ENCODE measurements at places on chromosomes 3 and 15. TPM values are rescaled to one million over a fixed set of nuclear protein-coding genes. Genes with fewer than 3 reads are reported as not detected.

DNA sequence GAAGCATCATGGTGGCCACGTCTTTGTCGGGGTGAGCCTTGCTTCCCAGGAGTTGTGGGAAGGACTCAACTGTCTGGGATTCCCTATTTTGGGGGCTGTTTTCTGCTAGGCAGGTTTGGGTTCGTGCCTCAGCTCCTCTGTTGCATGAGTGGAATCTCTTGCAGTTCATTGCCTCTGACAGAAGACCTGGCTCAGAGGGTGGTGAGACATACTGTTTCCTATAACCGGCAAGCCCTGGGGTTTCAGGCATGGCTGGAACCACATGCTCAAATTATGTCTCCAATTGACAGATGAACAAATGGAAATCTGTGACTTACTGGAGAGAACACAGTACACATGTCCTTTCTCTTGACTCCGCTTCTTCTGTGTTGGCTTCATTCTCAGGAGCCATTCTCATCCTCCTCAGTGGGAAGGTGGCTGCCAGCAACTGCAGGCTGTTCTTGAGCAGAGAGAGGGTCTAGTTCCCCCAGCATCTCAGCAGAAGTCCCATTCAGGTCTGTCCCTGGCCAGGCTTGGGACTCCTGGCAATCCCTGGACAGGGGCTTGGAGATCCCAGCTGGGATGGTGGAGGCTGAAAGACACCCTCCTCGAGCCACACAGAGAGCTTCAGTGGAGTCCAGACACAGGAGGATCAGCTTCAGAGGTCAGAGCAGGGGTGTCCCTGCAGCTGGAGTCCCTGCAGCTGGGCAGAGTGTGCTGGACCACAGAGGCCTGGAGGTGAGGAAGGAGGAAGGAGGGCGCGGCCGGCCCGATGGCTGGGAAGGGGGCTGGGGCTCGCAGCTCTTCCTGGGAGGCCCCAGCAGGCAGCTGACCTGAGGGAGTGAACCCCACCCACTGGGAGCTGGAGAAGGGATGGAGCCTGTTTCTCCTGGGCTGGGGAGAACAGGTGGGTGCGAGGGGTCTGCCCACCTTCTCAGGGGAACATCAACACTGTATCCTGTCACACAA, 97.6 kb downstream of the LSM3 start:
- DNase-seq: no peak

- DNase-seq: peak; percentile 65
These were observed 8.5 kb downstream of the ITPKA start for GRCh38 chr15:41501931-41502794.

DNA sequence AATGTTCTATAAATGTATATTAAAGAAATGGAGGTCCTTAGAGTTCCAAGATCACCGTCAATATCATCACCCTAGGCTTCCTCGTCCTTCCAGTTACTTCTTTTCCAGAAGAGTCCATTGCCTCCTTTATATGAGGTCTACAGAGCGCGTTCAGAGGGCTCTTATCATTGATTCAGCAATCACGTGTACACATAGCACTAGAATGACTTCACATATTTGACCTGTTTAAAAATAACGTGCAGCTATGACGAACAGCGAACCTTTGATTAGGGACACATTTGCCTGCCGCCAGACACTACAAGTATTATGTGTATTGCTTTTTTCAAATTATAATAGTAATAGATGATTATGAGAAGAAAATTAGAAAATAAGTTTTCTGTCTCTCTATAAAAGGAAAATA, 26.0 kb downstream of the IGF1R start:
- no peak for DNase-seq

DNA sequence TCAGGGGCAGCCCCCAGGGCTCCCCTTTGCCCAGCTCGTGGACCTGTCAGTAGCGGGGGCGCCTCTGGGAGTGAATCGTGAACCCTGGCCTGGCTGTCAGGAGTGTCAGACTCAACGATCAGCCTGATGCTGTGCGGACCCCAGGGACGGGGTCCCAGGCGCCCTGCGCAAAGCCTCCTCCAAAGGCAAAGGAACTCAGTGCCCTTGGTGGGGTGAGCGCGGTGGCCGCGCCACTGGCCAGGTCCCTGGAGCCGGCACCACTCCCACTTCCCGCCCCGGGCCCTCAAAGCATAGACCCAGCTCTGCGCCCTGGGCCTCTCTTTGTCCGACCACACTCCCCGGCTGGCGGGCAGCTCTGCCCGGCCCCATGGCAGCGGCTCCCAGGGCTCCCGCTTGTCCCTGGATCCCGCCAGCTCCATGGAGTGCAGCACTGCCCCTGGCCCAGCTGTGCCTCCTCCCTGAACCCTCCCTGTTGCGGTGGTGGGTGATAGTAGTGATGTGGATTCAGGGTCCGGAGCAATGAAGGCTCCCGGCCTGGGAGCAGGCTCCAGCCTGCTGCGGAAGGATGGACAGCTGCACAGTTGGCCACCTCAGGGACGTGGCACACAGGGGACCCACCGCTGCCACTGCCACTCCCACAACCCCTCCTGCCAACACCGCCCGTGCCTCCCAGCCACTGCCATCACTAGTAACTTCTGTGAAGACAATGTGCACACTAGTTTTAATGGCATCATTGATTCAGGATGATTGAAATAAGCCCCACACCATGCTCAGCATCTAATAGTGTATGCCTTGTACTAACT, 263.8 kb downstream of the ZBBX start:
- no peak for DNase-seq

C3orf22 gene
- polyA plus RNA-seq: not detected

DNA sequence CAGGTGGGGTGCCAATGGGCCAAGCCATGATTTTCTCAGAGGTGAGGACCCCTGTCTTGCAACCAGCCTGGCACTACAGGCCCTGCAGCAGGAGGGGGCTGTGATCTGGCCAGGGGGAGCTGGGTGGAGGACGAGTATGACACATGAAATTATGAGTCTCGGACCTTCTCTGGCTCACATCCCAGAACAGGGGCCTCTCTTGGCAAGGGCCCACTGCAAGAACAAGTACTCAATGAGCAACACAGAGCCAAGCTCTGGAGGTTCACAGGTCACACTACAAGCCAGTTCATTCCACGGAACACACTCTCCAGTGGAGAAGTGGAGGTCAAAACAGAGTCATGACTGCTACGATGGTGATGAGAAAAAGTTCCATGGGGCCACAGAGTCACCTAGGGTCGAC, 28.3 kb downstream of the CCDC32 start:
- no peak for DNase-seq

GRCh38 chr3:13352621-13353131, 67.4 kb downstream of the NUP210 start:
- DNase-seq: no peak

DNA sequence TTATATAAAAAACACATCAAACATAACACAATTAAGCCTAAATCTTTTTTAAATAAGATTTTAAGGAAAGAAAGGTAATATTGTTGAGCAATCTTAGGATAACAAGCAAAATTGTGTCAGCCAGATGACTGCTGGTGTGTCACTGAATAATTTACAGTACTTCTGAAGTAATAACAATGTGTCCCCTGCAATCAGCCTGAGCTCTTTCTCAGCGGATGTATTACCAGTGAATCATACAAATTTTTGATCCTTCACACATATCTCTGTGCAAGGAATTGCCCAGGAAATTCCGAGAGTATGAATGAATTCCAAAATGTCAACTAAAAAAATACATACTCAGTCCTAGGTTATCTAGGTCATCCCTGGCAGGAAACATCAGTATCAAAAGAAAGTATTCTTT, 76.6 kb upstream of the PTX3 start:
- no peak for DNase-seq

SYNPR gene
- 0.55 TPM for polyA plus RNA-seq

DNA sequence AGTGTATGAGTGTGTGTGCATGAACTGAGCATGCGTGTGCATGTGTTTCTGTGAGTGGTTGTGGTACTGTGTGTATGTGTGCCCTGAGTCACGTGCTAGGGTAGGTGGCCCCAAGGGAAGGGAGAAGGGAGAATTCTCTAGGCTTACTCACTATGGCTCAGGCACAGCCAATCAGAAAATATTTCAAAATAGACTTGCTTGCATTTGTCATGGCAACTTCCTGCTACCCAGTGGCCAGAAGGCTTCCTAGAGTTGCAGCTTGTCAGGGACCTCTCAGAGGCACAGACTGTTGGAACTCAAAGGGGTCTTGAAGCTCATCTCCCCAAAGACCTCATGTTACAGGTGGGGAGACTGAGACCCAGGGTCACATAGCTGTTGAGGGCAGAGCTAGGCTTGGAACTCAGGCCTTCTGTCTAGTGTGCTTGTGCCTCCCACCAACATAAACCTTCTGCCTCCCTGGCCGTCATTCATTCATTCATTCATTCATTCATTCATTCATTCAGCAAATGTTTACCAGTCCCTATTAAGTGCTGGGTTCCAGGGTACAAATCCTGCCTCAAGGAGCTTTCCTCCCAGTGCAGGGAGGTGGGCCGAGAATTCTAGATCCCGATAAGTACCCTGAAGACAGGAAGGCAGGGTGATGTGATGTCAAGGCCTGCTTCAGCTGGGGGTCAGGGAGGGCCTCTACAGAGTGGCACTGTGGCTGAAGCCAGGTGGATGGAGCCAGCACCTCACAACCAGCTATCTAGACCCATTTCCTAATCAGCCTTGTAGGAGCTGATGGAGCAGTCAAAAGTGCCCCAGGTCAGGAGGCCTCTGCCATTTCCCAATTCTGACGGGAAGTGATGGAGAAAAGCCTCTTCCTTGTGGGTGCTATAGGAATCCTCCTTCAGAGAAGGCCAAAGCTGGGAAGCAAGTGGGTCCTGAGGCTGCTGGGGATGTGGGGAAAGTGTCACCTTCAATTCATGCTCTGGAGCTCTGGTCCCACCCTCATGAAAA, 10.9 kb upstream of the RFT1 start:
- no peak for DNase-seq

- no peak for DNase-seq
These were observed 63.8 kb downstream of the GTPBP8 start for GRCh38 chr3:113054552-113054951.

MESD gene
- polyA plus RNA-seq: 52.7 TPM

- DNase-seq: no peak
These were observed 17.3 kb downstream of the HDAC11 start for GRCh38 chr3:13497386-13497785.

DNA sequence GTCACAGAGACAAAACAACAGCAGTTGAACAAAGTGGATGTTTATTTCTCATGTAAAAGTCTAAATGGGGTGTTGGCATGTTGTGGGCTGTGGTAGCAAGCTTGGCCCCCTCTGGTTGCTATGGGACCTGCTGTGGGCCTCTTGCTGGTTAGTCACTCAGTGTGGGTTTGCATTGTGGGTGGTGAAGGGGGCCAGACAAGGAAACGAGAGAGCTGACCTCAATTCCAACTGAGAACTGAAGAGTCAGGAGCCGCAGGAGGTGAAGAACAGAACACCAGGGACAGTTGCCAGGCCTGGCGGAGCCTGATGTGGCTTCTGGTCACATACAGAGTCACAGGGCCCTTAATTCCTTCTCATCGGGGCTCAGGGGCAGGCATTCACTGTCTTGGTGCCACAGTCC, 1.9 kb upstream of the ADPGK start:
- DNase-seq: no peak

CCDC33 gene
- 2.8 TPM for polyA plus RNA-seq

DNA sequence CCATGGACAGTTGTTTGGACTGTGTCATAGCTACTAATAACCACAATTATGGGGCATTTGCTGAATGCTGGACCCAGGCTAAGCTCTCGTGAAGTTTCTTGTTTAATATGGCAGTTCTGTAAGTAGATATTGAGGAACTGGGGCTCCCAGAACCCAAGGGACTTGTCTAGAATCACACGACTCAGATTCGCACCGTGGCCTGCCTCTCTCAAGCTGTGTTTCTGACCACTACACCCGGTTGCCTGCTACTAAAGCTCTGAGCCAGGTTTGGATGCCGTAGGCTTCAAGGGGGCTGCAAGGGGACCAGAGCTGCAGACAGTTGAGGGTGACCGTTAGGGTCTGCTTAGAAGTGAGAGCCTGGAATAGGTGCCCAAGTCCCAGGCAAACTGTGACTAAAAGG, 11.5 kb downstream of the TEX264 start:
- DNase-seq: no peak

DNA sequence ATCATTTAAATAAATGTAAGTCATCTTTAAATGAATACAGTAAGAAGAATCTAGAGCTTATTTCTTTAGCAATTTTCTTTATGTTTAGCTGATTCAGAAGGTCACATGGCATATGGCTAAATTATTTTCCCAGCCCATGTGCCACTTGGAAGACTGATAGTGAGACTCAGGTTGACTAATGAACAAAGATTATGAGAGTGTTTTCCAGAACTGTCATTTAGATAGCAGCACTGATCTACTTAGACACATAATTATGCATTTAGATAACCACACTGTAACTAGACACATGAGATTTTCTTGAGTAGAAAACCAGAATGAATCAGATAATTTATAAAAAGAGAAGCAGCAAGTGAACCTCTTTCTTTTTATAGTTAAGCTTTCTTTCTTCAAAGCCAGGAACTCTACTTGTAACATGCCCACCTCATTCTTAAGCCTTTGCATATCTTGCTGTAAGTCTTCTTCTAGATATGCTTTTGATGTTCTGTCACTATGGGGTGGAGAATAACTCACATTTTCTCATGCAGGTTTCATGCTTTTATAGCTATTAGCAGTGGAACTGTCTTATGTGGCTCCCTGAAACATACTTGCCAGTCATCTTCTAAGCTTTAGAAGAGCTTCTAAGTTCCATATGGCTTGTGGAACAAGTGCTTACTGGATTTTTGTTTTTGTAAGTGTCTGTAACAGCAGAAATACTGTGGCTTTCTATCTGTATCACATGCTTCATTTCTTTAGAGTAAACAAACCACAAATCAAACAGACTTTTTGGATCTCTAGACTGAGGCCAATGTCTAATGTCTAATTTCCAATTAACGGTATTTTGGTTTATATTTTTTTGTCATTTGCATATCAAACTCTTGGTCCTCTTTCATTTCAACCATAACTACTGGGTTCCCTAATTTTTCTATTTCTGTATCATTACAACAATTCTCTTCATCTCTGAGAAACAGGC, 101.4 kb downstream of the LMLN start:
- no peak for DNase-seq

SHF gene
- polyA plus RNA-seq: 6.6 TPM

- DNase-seq: no peak
These were observed 199.6 kb upstream of the LYSMD4 start for GRCh38 chr15:99932676-99933402.

DNA sequence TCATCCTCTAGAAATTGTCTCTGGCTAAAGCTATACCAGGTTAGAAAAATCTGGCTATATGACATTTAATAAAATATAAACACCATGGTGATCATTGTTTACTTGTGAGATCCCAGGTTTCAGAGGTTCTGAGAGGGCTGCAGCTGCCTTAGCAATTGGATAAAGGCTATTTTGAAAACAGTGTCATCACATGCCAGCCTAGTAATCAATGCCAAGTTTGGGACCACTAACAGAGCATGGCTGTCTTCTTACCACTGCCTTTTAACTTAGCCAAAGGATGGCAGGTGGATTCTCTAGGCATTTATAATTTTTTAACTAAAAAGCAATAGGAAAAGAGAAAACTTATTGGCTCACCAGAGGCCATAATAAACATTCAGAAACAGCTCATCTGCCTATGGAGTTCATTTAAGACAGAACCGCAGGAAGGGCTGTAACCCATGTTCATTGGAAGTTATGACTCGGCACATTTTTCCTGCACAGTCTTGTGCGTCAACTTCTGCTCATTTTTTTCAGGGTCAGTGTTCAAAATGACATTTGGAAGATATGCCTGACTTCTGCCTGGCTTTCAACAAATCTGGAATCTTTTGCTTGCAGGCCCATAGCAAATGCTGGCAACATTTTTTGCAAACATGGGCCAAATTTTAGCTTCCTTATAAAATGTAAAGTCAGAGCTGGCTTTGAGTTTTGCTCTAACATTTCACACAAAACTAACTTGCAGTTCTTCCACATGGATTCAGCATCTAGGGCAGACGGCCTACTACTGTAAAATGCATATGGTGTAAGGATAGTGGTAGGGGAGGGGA, 476.0 kb upstream of the TBL1XR1 start:
- DNase-seq: no peak

CLDN16 gene
- not detected for polyA plus RNA-seq

GRCh38 chr15:39624806-39625205, 43.9 kb downstream of the THBS1 start:
- DNase-seq: no peak
